Bronchial epithelial cell (primary cell): ENCODE measurements at places on chromosomes 12 and 14. TPM values are rescaled to one million over a fixed set of nuclear protein-coding genes. Genes with fewer than 3 reads are reported as not detected.

DNA sequence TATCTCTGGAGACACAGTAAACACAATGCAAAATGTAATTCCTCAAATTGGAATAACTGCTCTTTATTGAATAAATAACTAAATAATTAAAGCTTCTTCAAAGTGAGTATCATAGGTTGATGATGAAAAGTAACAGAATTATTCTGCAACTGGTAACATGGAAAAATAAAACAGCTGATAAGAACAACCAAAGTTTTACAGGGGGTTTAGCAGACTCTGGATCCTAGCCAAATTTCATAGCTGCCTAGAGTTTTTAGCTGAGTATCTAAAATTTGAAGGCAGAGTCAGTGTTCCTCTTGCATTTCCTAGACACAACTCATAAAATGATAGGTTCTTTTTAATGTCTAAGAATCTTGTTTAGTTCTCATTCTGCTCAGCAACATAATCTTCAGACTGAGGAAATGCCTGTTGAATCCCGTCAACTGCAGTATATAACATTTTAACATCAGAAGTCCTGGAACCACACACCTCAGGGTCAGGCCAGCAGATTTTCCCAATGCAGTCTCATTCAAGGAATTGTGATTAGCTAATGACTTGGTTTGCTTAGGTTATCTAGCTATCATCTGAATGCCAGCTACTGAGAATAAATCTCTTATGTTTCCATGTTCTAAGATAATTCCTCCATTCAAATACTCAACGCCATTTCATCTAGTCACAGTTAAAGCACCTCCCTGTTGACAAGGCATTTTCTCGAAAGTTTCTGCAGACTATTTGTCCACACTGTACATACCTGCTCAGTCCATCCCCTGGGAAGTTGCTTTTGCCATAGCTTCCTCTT is 411.6 kb downstream of the BCAT1 start:
- DNase-seq: no peak

DNA sequence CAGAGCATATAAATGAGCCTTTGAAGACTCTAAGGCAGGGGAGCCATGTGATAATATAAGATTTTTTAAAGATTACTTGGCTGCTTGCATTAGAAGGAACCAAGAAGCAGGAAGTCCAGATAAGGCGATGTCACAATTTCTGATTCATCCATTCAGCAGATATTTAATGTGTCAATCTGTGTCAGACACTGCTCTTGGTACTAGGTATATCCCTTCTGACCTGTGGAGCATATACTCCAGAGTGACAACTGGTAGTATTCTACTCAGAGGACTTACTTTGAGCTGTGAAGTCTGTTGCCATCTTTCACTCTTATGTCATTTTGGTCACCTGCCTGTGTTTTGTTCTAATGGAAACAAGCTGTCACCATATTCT is 10.7 kb downstream of the EID3 start:
- DNase-seq: peak; percentile 76

GRCh38 chr12:26274441-26275312 is 79.3 kb downstream of the SSPN start:
- DNase-seq: peak; percentile 100

- DNase-seq: no peak
Measured at GRCh38 chr14:30287579-30288445, 271.1 kb upstream of the G2E3 start.

- DNase-seq: peak; percentile 97
Measured at GRCh38 chr12:52519826-52520662, at the start of gene KRT5. KRT5 (minus strand) TSS chr12:52520394; CDS start chr12:52520296, 98 bp downstream.

DNA sequence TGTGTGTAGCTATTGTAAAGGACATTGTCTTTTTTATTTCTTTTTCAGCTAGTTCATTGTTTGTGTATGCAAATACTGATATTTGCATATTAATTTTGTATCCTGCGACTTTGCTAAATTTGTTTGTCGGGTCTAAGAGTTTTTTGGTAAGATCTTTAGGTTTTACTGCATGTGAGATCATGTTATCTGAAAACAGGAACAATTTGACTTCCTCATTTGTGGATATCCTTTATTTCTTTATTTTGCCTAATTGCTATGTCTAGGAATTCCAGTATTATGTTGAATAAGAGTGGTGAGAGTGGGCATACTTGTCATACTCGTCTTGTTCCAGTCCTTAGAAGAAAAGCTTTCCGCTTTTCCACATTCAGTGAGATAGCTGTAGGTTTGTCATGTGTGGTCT is 28.8 kb downstream of the SIX4 start:
- DNase-seq: no peak

DNA sequence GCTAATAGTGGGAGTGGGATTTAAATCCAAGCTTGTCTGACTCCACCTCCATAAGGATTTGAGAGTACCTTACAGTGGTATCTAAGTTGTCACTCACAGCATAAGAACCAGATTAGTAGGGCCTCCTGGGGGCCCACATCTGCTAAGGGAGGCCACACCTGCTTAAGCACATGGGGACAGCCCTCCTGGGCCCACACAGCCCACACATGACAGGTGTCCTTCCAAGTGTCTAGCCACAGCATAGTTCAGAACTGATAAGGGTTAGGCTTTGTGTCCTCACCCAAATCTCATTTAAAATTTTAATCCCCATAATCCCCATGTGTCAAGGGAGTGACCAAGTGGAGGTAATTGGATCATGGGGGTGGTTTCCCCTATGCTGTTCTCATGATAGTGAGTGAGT is 186.0 kb upstream of the HMGA2 start:
- no peak for DNase-seq

- DNase-seq: no peak
Measured at GRCh38 chr14:42014301-42014700, 407.6 kb downstream of the LRFN5 start.

- DNase-seq: peak; percentile 22
Measured at GRCh38 chr14:93332397-93332852, 411 bp downstream of the BTBD7 start.

DNA sequence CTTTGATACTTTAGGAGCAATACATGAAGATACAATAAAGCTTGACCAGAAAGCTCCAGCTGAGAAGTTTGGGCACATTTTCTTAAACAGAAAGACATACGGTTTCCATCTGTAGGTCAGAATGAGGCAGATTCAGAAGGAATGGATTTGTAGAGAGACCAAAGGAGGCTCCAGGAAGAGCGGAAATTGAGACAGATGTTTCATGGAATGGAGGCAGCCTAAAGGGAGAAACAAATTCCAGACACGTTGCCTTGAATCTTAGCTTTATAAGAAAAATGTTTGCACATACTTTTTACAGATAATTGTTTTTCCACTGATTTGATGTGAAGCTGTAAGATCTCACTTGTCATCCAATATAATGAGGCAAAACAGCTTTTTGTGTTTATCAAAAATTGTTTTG is 24.8 kb downstream of the EPYC start:
- DNase-seq: no peak

GRCh38 chr14:75876530-75876929 is 105.3 kb downstream of the TGFB3 start:
- DNase-seq: no peak

DNA sequence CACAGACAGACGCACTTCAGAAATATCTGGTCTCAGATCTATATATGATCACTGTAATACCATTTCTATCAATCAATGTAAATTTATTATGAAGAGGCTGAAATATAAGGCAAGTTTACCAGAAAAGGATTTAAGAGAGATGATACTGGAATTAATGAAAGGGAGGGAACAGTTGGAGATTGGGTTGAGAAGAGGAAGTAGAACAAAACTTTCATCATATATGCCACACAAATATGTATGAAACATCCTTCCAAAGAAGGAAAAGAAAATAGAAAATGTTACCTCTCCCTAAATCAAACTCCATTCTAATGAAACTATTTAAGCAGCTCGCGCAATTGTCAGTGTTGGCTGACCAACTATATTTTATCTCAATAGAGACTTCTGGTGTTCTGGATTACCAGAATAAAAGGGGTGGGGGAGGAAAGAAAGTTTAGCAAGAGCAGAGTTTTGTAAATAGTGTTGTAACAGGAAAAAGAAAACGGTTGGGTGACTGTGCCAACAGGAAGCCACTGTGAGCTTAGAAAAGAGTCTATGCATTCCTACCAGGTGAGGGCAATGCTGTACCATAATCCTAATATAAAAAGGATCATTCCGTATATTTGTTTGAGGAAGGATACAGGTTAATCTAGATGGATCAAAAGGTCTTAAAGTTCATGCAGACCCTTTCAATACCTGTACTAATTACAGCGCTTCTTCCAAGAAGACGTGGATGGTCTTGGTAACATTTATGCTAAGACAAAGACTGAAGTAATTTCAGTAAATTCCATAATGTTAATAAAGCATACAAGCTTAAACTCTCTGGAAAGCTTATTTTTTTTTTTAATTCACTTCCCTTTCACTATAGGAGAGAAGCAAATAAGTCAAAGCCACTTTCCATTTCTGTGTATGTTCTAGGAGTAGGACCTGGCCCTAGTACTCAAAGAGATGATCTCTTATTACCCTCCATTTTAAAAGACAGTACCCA is 14.5 kb upstream of the LLPH start:
- peak; percentile 86 for DNase-seq

DNA sequence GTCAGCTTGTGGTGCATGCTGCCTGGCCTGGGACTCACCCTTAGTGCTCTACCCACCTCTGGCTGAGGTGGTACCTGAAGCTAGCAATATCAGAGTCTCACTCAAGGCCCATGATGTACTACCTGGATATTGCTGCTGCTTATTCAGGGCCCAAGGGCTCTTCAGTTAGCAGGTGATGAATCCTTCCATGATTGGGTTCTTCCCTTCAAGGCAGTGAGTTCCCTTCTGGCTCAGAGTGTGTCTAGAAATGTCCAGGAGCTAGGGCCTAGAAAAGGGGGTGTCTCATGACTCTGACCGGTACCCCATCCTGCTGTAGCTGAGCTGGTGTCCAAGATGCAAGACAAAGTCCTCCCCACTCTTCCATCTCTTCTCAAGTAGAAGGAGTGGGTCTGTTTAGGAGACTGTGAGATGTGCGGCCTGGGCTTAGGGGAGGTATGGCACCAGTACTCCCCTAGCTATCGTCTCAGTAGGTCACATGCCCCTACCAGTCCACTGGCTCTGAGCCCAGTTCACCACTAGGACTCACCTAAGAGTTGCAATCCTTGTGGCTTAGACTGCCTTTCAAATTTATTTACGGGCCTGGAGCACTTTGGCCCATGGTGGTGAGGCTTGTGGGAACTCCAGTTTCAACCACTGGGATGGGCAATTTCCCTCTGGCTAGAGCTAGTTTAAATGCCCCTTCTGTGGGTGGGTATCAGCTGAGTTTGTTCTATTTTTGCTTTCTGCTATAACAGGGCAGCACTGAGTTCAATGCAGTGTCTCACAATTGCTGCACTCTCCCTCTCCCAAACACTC is 12.2 kb downstream of the PRORP start:
- no peak for DNase-seq

GRCh38 chr12:42776396-42776795 is 186.8 kb upstream of the PRICKLE1 start:
- DNase-seq: no peak

DNA sequence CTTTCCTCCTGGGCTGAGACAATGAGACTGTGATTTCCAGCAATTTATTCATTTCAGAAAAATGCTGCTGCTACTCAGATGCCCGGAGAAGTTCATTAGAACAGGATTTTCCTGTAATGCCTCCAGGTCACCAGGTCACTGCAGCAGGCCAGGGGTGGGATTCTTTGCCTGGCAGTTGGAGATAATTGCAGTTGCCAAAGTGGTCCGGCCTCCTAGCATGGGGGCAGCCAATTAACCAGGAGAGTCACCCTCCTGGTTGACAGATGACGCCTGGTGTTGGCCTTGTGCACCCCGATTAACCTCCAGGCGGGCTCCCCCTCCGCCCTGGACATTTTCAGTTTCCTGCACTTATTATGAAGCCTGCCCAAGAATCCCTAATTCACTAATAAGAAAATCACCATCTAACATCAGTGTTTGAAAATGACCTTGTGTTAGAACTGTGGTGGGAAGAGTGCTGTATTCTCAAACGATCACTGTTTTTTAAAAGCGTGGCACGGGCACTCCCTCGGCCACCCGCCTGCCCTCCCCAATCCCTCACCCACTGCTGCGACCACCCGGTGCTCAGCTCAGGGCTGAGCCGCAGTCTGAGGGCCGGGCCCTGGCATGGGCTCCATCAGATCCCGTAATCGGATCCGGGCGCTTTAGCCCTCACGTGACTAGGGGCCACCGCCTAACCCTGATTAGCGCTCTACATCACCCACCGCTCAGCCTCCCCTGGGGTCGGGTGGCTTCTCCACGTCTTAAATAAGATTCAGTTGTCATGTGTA is 12.9 kb downstream of the RIMBP2 start:
- DNase-seq: no peak

GRCh38 chr14:21748869-21749303 is 75.3 kb upstream of the OR4E1 start:
- peak; percentile 52 for DNase-seq

DNA sequence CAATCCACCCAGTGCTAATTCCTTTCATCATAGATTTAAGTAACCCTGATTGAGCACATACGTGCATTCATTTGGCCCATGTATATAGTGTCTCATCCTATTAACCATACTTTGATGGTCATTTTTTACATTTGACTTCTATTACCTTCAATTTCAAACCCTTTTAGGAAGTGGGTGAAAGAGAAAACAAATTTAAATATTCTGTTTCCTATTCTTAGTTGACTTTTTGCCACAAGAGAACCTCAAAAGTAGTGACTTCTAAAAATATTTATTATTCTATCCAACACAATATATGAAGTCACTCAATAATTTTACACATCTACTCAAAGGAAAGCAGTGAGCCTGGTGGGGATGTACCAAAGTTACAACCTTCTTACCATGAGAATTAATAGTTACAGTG is 164.9 kb downstream of the CEP128 start:
- no peak for DNase-seq

DNA sequence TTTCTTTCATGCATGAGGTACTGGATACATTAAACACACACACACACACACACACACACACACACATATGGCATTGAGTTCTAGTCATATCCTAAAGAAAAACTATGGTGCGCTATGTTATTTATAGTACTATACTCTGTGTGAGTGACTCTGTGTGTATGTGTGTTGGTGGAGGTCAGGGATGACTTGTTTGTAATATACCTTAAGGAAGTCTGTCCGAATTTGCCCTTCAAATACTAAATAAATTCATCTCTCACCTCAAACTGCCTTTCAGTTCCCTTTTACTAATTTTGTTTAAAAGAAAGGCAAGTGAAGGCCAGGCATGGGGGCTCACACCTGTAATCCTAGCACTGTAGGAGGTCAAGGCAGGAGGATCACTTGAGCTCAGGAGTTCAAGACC is 2.1 kb upstream of the AKAP5 start:
- DNase-seq: no peak

DNA sequence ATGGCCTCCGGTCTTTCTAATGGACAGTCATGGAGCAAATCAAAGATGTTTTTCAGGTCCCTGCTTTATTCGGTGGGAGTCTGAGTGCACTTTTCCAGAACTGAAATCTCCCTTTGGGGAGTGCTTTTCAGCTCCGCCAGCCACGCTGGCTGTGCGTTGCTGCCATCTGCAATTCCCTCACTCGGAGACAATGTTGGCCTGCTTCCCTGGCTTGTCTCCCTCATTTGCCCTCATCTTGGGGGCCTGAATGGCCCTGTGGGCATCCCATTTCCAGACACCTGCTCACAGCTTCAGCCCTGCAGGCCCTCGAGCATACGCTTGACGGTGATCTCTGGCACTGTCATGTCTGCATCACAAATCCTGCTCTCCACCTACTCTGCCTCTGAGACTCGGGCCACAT is 103.8 kb downstream of the CCDC92 start:
- no peak for DNase-seq

The CLSTN3 gene
- total RNA-seq: 7.0 and 9.2 TPM in 2 replicates

The CISTR gene
- not detected in 2 replicates for total RNA-seq

The OR4N2 gene
- total RNA-seq: not detected in 2 replicates

The SLC4A8 gene
- total RNA-seq: 0.26 and 0.64 TPM in 2 replicates

The GALNT16 gene
- total RNA-seq: not detected in 2 replicates

The FSCB gene
- total RNA-seq: not detected in 2 replicates

The TSPAN19 gene
- under 0.01 TPM in 1 of 2 replicates, not detected in the other for total RNA-seq

The SAMD15 gene
- total RNA-seq: under 0.01 and 0.26 TPM in 2 replicates

The IAPP gene
- not detected in 2 replicates for total RNA-seq

The DDN gene
- total RNA-seq: 0.13 and 0.26 TPM in 2 replicates

The ZC2HC1C gene
- 0.53 and 0.90 TPM in 2 replicates for total RNA-seq

The KRT83 gene
- 0.13 TPM in 1 of 2 replicates, not detected in the other for total RNA-seq
